Cardiac muscle cell (in vitro differentiated cells and primary cell): ENCODE measurements at places on chromosomes 4 and X.
A peak's percentile ranks its signal among the peaks of the same experiment; 100 is the strongest.

DNA sequence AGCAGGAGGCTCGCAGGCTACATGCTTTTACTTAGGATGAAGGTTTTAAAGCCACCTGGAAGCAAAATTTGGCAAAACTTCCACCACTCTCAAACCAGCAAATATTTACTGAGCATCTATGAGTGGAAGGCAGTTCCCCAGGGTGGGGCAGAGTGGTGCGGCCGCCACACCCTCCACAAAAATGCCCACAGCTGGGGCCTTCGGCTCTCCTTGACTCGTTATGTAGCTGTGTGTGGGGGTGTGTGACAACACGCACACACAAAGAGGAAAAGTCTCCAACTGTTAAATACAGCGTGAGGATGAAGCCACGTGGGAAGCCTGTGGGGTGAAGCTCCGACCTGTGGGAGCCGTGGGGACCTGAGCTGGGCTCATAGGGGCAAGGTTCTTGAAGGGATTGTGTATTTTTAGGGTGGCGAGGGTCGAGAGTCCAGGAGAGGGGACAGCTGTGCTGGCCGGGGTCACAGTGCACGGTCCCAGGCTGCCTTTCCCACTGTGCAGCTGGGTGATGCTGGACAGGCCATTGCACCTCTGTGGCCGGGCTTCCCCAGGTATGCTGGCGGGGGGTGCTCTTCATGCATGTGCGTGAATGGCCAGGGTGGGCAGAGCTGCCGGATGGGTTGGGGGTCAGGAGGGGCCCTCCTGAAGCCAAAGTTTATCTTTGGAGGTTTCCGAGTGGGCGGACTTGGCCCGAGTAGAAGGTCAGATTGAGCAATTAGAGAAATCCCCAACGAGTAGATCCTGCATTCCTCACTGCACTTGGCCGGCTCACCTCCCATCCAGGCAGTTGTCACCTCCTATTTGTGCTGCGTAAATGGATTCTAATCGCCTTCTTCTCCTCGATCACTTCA lies 25.4 kb downstream of the SORCS2 start:
- no peaks in the 10 kb centered on the region for H3K27me3 ChIP-seq
- no peak for DNase-seq
- no peak overlapping the region for H3K4me3 ChIP-seq

DNA sequence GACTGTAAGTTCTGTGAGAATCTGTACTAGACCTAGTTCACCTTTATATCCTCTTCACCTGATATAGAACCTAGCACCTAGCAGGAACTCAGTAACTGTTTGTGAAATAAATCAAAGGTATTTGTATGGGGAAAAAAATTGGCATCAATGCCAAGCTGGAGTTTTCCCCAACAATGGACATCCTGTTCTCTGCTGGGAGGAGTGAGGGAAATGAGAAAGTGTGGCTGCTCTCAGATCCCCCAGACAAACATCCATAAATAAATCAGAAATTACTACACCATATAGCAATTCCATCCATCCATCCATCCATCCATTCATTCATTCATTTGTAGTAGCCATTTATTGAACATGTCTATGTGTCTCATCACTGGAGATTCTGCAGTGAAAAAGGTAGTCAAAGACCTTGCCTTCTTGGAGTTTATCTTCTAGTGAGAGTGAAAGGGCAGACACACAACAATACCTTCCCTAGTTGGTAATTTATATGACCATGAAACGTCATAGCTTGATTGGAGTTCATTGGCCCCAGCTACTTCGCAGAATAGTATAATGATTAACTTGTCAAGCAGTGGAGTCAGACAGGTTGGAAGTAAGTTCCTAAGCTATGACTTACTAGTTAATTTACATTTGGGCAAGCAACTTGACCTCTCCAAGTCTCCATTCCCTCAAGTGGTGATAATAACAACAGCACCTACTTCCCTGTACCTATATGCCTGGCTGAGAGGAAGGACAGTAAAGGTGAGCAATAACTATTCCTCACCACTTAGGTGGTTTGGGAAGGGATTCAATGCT lies 98.7 kb upstream of the KIT start:
- H3K27me3 ChIP-seq: no peaks in the 10 kb centered on the region
- H3K4me3 ChIP-seq: no peak overlapping the region
- no peaks in the 10 kb centered on the region for H3K36me3 ChIP-seq
- DNase-seq: no peak

GRCh38 chrX:1249101-1249887 lies 19.3 kb upstream of the CSF2RA start:
- peak overlapping the region; percentile 23 for H3K4me3 ChIP-seq
- H3K27ac ChIP-seq: peak overlapping the region; percentile 95
- H3K4me1 ChIP-seq: no peaks in the 10 kb centered on the region
- H3K36me3 ChIP-seq: no peaks in the 10 kb centered on the region

GRCh38 chrX:129461801-129462456 lies 61.4 kb downstream of the SMARCA1 start:
- H3K27me3 ChIP-seq: no peaks in the 10 kb centered on the region
- H3K36me3 ChIP-seq: peaks cover 29% of the 10 kb centered on the region
- DNase-seq: no peak
- H3K4me1 ChIP-seq: no peaks in the 10 kb centered on the region
- H3K4me3 ChIP-seq: no peak overlapping the region

- H3K36me3 ChIP-seq: no peaks in the 10 kb centered on the region
- H3K27me3 ChIP-seq: no peaks in the 10 kb centered on the region
- H3K4me1 ChIP-seq: no peaks in the 10 kb centered on the region
- no peak overlapping the region for H3K4me3 ChIP-seq
- no peak overlapping the region for H3K27ac ChIP-seq
These were observed 244.6 kb downstream of the CPXCR1 start for GRCh38 chrX:88991583-88992132.

- no peak overlapping the region for H3K4me3 ChIP-seq
- H3K27me3 ChIP-seq: no peaks in the 10 kb centered on the region
- DNase-seq: no peak
- no peak overlapping the region for H3K27ac ChIP-seq
These were observed 64.5 kb upstream of the PRSS12 start for GRCh38 chr4:118417325-118417724.

DNA sequence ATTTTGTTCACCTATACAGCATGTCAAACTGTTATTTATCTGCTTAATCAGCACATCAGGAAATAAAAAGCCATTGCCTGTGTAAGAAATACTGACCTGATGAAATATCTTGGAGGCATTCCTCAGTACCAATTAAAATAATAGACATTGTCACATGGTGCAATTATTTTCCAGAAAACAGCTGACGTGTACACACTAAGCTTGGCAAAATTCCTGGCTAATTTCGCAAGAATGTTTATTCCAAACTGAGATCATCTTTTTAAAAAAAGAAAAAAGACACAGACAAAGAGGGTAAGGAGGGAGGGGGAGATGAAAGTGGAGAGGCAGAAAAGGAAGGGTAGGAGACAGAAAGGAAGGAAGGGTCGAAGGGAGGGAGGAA lies 61.9 kb upstream of the NFKB1 start:
- H3K36me3 ChIP-seq: no peaks in the 10 kb centered on the region
- H3K27ac ChIP-seq: no peak overlapping the region
- DNase-seq: peak; percentile 96
- H3K4me1 ChIP-seq: peaks cover 10% of the 10 kb centered on the region
- H3K4me3 ChIP-seq: no peak overlapping the region

GRCh38 chr4:80926891-80927290 lies 103.6 kb upstream of the BMP3 start:
- no peak overlapping the region for H3K27ac ChIP-seq
- H3K36me3 ChIP-seq: no peaks in the 10 kb centered on the region
- peaks cover 10% of the 10 kb centered on the region for H3K27me3 ChIP-seq
- H3K4me3 ChIP-seq: no peak overlapping the region

GRCh38 chrX:13341491-13342101 lies 21.7 kb upstream of the ATXN3L start:
- H3K4me3 ChIP-seq: no peak overlapping the region
- DNase-seq: no peak
- no peaks in the 10 kb centered on the region for H3K36me3 ChIP-seq
- H3K27me3 ChIP-seq: no peaks in the 10 kb centered on the region

GRCh38 chr4:30294295-30294694 lies 425.9 kb upstream of the PCDH7 start:
- H3K36me3 ChIP-seq: no peaks in the 10 kb centered on the region
- H3K27me3 ChIP-seq: no peaks in the 10 kb centered on the region
- no peak for DNase-seq
- H3K4me1 ChIP-seq: no peaks in the 10 kb centered on the region
- no peak overlapping the region for H3K27ac ChIP-seq

DNA sequence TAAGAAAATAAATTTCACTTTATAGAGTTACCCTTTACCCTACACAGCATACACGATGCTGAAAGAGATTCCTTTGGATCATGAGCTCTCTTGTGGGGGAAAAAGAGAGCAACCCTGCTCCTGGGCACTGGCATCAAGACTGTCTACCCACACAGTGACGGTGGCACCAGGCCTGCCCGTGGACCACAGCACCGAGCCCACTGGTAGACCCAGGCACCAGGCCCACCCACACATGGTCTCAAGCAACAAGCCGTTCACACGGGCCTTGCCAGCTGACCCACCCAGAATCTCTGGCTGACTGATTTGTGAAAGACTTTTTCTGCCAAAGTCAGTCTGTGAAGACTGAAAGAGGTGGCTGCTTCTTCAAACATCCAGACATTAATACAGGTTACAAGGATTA lies 6.7 kb downstream of the CFI start:
- no peaks in the 10 kb centered on the region for H3K4me1 ChIP-seq
- H3K4me3 ChIP-seq: no peak overlapping the region
- no peaks in the 10 kb centered on the region for H3K27me3 ChIP-seq
- H3K27ac ChIP-seq: no peak overlapping the region
